SK-N-SH treated with all-trans-retinoic acid at 6 μM for 48 hours (cell line): ENCODE measurements at places on chromosomes 1 and 21.

DNA sequence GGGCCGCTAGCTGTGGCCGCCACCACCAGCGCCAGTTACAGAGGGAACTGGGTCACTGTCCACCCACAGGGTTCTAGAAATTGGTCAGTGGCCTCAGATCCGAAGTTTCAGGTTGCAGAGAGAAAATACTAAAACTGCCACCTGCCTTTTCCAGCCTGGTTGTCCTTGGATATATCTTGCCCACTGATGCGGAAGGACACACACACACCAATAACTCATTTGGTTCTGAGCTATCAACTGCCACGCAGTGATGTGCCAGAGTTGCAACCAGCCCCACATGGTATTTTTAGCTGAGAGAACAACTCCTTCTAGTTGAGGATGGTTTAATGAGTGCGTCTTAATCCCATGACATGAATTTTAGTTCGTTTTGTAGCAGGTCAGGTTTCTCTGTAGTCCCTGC, 68.1 kb downstream of the SH3BGR start:
- ATAC-seq = no peak

DNA sequence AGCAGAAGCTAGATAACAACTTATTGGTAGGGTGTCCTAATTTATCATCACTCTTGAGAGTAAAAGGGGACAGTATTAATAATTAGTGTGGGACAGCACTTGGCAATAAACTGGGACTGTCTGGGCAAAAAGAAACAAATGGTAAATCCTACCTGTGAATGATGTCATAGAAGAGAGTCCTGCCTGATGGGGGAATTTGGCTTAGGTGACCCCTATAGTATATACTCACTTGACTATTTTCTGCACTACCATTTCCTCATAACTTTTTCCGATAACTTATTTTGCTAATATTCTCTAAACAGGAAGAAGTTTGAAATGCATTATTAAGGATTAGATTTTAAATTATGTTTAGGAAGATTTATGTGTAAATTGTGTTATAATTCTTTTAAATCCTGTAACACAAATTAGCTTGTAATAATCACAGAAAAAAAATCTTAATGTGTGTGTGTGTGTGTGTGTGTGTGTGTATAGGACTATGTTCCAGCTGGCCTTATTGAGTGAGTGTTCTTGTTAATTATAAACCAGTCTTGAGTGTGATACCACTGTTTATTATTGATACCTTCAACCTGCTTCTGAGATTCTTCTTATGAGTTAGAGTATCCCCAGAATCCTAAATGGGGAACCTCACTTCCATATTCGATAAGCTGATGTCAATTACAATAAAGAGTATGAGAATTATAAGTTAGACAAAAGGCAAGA, 144.2 kb upstream of the C1orf105 start:
- no peak for ATAC-seq

- ATAC-seq = peak; percentile 59
These were observed 8.1 kb upstream of the NCF2 start for GRCh38 chr1:183598386-183598785.

GRCh38 chr1:155910621-155911121, 478 bp downstream of the RIT1 start:
- peak; percentile 72 for ATAC-seq

DNA sequence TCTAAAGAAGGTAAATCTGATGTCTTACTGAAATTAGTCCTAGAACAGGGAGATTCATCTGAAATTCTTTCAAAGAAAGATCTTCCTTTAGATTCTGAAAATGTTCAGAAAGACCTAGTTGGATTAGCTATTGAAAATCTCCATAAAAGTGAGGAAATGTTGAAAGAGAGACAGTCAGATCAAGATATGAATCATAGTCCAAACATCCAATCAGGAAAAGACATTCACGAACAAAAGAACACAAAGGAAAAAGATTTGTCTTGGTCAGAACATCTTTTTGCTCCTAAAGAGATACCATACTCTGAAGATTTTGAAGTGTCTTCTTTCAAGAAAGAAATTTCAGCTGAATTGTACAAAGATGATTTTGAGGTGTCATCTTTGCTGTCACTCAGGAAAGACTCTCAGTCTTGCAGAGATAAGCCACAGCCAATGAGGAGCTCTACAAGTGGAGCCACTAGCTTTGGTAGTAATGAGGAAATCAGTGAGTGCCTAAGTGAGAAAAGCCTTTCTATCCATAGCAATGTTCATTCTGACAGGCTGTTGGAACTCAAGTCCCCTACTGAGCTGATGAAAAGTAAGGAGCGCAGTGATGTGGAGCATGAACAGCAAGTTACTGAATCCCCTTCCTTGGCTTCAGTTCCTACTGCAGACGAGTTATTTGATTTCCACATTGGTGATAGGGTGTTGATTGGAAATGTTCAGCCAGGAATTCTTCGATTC, 61.6 kb upstream of the QSOX1 start:
- no peak for ATAC-seq

DNA sequence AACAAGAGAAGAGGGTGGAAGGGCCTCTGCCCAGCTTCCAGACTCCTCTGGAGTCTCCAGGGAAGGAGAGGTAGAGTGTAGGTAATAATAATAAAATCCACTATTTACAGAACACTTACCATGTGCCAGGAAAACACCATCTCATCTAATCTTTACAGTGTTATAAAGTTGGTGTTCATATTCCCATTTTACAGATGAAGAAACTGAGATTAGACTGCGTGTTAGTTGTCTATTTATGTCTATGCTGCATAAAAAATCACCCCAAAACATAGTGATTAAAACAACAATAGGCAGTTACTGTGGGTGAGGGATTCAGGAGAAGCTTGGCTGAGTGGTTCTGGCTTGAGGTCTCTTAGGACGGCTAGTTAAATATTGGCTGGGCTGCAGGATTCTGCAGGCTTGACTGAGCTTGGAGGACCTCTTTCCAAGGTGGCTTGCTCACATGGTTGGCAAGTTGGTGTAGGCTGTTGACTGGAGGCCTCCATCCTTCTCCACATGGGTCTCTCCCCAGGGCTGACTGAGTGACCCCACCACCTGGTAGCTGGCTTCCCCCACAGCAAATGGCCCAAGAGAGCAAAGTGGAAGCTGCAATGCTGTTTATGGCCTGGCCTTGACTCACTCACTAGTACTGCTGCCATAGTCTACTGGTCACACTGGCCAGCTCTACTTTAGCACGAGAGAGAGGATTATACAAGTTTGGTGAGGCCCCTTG, 6.5 kb upstream of the ALX3 start:
- no peak for ATAC-seq

- ATAC-seq = no peak
These were observed 9.2 kb upstream of the ZNF644 start for GRCh38 chr1:91031081-91031480.

GRCh38 chr21:28642891-28643290, 349.8 kb downstream of the LTN1 start:
- no peak for ATAC-seq

DNA sequence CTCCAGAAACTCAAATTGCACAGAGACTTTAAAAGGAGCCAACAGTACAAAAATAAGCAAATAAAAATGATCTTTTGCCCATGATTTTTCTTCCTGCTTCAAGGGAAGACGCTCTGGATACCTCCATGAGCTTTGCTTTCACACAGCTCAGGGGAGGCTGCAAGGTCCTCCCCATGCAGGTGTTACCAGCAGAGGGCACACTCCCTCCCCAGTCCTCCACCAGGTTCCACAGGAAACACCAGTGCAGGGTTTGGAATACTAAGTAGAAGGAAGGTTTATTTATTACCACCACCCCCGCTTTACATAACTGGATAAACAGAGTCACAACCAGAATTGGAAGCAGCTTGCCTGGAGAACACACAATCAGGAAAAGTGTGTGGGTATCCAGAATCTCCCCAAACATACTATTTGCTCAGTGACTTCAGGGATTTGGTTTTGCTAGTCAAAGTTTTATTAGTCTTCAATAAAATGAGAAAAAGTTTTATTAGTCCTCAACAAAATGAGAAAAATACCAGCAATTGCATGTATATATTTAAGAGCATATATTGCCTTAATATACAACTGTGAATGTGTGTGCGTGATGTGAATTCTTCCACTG, 37.3 kb downstream of the HSD3B1 start:
- ATAC-seq = peak; percentile 57; the same call in 1 of the 3 replicates

DNA sequence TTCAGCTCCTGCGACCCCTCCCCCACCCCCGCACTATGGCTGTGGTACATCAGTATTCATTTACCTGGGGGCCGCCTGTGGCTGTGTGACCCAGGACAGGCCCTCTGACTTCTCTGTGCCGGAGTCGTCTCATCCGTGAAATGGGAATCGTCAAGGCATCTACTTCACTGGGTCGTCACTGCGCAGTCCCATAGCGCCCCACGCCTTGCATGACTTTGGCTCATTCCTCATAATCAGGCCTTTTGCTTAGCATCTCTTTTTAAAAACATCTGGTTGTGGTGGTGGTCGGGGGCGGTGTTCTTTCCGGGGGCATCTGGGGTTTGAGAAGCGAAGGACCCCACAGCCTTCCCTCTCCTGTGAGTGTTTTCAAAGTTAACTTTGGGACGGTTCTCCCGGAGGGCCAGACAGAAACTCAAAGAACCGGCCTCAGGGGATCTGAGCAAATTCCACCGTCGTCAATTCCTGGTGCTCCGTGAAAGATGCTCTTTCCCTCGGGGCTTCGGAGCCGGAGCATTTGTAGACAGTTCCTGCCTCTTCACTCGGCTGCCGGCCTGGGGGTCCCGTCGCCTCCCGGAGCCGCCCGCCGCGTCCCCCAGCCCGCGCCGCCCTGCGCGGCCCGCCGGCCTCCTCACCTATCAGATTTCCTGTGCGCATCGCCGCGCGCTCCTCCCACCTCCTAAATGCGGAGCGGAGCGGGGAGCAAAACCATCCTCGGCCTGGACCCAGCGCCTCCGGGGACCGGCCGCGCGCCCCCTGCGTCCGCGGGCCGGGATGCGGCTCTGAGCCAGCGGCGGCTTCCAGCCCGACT, at the start of gene B3GALT5:
Gene B3GALT5, plus strand, starts transcription at position 708 of the 808 bp plus-strand sequence. CDS start 47,620 bp downstream, outside the sequence.
- ATAC-seq = peak; percentile 87

GRCh38 chr21:35603494-35603893, 456.8 kb downstream of the SETD4 start:
- ATAC-seq = no peak

DNA sequence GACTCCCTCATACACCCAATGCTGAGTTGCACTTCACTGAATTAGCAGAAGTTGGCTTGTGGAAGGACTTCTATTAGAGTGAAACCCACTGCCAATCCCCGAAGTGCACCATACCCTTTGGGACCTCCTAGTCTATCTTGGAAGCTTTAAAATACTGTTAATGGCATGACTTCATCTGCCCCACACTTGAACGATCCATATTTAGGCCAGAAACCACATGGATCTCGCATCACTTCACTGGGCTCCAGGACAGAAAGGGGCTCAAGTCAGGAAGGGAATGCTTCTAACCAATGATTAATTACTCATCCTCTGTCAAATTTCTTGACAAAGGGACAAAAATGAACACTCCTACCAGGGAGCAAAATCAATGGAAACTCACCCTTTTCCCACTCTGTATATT, 69.1 kb downstream of the BCAR3 start:
- ATAC-seq = no peak

- ATAC-seq = no peak; the same call in 2 of the 3 replicates
These were observed 14.0 kb upstream of the AIM2 start for GRCh38 chr1:159090286-159091179.

DNA sequence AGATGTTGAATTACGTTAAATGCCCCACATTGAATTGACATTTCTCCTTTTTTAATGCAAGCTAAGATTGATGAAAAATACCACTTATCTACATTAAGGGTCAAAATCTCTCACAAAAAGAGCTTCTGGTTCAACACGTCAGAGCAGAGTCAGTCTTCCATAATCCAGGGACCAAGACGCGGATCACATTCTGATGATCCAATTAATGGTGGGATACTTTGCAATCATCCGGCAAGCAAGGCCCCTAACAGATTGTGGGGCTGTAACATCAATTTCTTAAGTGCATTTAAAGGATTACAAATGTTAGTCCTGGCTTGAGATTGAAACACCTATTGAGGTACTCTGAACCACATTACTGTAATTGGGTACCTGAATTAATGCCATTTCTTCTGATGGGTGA, 120.2 kb upstream of the ESRRG start:
- no peak for ATAC-seq

DNA sequence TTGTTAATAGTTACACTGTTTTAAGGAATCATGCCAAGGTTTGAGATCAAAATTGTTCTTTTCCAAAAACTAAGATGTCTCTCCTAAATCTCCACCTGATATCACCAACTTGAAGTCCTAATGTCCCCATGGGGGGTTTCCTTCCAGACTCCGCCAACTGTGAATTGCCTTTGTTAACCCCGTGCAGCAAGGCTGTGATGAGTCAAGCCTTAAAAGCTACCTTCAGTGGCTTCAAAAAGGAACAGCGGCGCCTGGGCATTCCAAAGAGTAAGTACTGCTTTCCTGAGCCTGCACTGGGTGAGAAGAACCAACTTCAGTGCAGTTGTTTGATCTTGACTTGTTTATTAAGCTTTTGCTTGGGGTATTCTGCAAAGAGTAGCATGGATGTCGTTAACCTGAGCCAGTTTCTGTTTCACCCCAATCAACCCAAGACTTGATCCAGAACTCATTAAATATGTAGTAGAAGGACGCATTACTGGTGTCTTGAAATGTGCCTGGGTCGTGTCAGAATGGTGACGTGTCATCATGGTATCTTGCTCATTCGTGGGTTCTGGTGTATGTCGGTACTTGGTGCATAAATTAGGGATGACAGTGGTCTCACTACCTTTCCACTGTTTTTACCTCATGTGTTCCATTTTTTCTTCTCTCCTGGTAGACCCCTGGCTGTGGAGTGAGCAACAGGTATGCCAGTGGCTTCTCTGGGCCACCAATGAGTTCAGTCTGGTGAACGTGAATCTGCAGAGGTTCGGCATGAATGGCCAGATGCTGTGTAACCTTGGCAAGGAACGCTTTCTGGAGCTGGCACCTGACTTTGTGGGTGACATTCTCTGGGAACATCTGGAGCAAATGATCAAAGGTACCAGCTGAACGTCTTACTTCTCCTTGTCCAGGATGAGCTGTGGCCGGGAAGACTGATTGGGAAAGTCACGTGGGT, 8.7 kb downstream of the ETS2 start:
- no peak; the same call in 2 of the 3 replicates for ATAC-seq

DNA sequence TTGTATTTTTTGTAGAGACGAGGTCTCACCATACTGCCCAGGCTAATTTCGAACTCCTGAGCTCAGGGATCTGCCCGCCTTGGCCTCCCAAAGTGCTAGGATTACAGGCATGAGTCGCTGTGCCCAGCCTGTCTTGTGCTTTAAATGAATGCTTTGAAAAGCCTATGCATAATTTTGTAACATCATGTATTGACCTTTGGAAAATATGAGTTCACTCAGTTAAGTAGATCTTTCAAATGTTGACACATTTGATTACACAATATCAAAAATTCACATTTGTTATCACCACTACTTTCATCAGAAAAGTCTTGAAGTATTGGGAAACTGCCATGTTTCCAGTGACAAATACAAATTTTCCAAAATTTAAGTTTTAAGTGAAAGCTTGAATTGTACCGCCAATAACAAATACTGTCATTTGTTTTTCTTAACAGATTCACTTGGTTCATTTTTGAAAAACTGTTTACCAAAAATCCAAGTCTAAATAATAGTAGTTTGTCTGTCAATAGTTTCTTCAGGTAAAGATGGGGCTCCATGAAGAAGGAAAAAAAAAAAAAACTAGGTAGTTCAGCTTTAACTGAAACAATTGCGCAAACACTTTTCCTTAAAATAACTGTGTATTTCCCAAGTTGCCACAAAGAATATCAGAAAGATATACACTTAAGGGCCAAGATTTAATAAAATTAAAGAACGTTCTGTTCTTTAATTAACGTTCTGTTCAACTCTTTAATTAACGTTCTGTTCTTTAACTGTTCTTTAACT, 233.2 kb upstream of the NR5A2 start:
- ATAC-seq = no peak
